ENCODE measurements at places on chromosomes 5 and 9.

GRCh38 chr9:37284636-37285035 is 137.9 kb upstream of the GRHPR start:
- no peak for DNase-seq

- no peak for DNase-seq
Measured at GRCh38 chr5:134118212-134118835, 3.8 kb downstream of the TCF7 start.

DNA sequence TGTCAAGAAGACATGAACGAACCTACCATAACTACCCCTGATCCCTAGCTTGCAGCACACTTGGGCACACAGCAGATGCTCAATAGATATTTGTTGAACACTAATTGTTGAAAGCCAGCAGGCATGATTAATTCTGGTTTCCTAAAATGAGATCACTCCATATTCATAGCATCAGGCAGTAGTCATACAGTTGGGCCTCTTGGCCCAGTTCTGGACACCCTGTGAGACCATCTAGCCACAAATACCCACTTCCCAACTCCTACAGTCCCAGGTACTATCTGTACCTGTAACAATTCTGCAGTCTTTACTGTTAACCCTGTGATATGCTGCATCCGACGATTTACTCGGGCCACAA is 24.2 kb downstream of the P4HA2 start:
- DNase-seq, result no peak

- DNase-seq, result no peak
Measured at GRCh38 chr5:56517011-56517416, 283.9 kb upstream of the ANKRD55 start.

GRCh38 chr5:88736494-88736893 is 146.5 kb downstream of the MEF2C start:
- DNase-seq, result no peak

DNA sequence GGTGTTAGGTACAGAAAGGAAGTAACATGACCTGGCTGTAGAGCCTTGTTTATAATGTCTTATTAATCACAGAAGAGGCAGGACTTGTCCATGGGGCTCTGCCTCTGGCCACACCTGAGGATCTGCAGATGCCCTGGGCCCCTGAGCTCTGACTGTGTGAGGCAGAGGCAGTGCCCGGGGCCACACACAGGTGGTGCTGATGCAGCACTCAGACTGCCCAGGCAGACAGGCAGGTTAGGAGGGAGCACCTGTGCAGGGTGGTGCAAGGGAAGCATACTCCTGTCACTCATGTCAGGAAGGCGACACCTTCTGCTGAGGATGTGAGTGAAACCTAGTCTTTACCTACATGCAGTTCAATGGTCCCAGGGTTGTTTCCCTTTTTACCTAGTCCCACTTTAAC is 88.7 kb downstream of the CFAP90 start:
- DNase-seq, result peak; percentile 92

- no peak for DNase-seq
Measured at GRCh38 chr5:149855366-149855765, 89.2 kb downstream of the PDE6A start.

DNA sequence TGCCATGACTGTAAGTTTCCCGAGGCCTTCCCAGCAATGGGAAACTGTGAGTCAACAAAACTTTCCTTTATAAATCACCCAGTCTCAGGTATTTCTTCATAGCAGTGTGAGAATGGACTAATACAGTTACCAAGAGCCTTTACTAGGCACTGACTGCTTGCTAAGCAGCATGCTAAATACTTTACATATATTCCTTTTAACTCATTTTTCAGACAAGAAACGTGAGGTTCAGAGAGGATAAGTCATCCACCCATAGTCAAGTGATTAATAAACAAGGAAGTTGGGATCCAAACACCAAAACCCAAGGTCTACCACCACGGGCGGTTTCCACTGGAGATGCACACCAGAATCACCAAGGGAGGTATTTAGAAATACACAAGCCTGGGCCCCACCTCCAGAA is 50.8 kb downstream of the GABBR2 start:
- DNase-seq, result no peak

DNA sequence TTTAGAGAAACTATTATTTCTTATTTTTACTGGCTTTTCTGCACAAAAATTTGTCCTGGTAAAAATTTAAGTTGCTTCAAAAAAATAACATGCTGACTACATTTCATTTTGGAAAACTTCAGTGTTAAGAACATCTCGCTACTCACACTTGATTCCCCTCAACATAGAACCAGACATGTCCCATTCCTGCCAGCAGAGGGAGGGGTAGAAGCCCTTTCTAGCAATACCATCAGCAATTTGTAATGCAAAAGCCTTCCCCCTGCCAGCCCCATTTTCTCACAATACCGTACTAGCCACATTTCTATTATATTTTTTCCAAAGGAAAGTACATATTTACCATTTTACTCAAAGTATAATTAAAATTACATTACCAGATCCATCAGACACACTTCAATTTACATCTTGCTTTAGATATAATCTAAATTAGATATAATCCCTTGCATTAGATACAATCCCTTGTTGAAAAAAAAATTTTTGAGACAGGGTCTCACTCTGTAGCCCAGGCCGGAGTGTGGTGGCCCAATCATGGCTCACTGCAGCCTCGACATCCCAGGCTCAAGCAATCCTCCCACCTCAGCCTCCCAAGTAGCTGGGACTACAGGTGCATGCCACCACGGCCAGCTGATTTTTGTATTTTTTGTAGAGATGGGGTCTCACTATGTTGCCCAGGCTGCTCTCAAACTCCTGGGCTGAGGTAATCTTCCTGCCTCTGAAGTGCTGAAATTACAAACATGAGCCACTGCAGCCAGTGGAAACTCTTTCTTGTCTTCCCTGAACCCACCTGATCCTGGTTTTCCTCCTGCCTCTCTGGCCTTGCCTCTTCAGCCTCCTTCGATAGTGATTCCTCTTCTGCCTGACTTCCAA is 39.6 kb upstream of the IDNK start:
- peak; percentile 35 for DNase-seq

DNA sequence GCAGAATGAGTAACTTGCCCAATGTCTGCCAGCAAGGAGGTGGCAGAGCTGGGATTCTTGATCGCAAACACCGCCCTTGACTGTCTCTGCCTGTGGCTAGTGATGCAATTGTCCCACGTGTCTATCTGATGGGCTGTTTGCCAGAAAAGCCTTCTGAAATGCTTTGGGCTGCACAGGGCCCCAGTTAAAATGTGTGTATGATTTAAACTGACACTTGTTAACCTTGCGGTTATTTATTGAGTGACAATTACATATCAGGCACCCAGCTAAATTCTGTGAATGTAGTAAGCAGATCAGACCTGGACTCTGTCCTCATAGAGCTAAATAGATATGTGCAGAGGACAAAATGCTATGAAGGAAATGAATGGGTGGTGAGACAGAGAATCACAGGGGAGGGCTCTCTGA is 11.6 kb upstream of the IL12B start:
- DNase-seq, result no peak

DNA sequence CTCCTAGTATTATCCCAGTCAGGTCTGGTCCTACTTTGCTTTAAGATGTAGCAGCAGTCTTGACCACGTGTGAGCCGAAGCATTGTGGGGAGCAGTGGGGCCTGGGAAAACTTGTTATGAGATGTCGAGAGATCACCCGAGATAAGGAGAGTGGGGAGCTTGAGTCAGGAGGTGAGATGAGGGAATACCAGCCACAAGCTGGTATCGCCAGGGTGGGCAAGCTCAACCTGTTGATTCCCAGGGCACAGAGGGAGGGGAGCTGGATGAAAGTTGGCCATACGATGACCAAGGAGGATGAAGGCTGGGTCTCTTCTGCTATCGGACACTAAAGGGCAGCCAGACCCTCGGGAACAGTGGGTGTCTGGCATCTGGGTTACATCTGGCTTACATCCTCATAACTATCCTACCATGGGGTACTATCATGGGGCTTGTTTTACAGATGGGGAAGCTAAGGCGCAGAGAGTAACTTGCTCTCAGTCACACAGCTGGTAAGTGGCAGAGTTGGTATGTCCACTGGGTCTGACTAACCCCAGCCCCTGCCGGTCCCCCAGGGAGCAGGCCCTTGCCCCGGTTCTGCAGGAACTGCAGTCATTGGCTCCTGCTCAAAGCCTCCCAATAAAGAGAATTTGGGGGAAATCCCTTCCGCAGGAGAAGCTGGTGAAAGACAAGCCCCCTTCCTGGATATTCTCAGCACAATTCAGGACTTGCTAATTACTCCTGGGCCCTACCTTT is 13.4 kb upstream of the TIFAB start:
- no peak for DNase-seq

DNA sequence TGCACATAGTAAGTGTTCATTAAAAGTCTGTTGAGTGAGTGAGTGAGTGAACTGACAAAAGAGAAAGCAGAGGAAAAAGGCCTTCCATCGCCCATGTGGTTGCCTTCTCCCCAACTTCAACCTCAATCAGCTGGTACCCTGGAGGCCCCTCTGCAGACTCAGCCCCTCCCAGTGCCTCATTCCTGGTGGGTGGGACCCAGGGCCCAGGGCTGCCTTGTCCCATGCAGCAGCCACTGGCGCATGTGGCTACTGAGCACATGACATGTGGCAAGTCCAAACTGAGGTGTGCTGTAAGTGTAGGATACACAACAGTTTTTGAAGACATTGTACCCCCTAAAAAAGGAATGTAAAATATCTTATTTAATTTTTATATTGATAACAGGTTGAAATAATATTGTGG is 29.6 kb downstream of the NDUFA8 start:
- no peak for DNase-seq

GRCh38 chr5:139882961-139883539 is 87.4 kb downstream of the PSD2 start:
- DNase-seq, result no peak

- no peak for DNase-seq
Measured at GRCh38 chr5:87853541-87853940, 415.1 kb downstream of the TMEM161B start.

DNA sequence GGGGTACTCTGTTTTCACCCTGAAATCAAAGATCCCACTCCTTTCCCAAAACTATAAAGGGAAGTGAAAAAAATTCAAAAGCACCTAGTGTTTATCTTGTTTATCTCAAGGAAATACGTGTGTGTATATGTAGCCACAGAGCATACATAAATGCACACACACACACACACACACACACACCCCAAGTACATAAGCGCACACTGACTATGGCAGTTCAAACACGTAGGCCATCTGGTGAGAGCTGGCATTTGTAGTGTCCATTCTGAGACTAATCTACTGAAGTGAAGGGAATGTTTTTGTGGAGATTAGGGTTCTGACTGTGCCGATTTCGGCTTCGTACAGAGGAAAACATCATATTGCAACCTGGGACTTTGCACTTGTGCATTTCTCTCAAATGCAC is 451.7 kb downstream of the BNC2 start:
- no peak for DNase-seq

DNA sequence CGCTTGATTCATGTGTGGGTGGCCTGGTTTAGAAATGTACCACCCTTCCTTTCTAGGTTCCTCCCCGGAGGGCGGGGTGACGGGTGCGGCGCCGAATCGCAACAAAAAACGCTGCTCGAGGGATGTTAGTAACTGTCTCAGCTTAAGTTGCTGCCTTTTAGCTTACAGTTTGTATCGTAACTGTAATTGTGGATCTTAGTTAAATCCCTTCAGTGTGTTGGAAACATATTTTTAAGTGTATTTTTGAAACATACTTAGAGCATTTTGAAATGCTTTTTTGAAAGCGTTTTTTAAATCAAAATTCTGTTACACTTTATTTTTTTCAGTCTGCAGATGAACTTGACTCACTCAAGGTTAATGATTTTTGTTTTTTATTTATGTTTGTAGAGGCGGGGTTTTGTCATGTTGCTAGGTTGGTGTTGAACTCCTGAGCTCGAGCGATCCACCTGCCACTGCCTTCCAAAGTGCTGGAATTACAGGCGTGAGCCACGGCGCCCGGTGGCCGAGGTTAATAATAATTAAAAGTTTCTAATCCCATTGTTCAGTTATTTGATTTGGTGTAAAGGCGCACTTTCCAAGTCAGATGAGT is 997 bp upstream of the CHD1 start:
- no peak for DNase-seq

- DNase-seq, result no peak
Measured at GRCh38 chr5:83583859-83584258, 112.3 kb downstream of the VCAN start.

- no peak for DNase-seq
Measured at GRCh38 chr9:109639674-109640579, 140.1 kb upstream of the PALM2AKAP2 start.

- DNase-seq, result no peak
Measured at GRCh38 chr9:89440548-89440947, 57.4 kb downstream of the SEMA4D start.

- DNase-seq, result no peak
Measured at GRCh38 chr9:33709269-33709668, 86.1 kb upstream of the PRSS3 start.

GRCh38 chr5:57303985-57304384 is 130.1 kb downstream of the GPBP1 start:
- DNase-seq, result no peak

DNA sequence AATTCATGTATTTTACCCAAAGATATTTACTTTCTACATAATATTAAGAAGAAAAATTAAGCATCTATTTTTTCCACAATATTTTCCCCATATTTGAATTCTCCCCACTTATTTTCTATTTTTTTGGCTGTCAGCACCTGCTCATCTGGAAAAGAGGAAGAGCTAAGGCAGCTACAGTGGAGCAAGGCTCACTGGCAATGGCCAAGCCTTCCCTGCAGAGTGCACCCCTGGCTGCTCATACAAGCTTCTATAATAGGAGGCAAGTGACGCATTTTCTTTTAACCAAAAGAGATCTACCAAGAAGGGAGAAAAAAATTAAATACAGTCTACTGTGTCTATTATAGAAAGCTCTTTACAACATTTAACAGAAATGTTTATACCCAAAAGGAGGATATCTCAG is 72.5 kb downstream of the AUH start:
- DNase-seq, result no peak

GRCh38 chr5:91928754-91929521 is 545.8 kb upstream of the ARRDC3 start:
- DNase-seq, result peak; percentile 53

GRCh38 chr5:178180141-178180863 is 6.9 kb downstream of the GMCL2 start:
- peak; percentile 29 for DNase-seq

DNA sequence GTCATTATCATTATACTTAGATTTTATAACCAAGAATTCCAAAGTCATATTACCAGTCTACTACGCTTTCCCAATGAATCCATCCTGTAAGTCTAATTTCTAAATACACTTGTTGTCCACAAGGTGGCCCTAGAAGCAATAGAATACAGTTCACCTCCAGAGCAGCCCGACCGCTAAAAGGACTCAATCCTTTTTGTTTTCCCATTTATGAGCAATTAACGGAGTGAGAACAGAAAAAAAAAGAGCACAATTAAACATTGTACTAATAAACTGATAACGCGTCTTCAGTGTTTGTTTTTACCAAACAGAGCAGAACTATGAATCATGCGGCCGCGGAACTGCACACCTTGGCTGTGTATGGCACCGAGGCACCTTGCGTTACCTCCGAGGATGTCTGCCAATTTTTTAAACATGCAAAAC is 160.7 kb upstream of the DAPK1 start:
- DNase-seq, result peak; percentile 66
